ENCODE measurements at places on chromosomes 16 and 17.

DNA sequence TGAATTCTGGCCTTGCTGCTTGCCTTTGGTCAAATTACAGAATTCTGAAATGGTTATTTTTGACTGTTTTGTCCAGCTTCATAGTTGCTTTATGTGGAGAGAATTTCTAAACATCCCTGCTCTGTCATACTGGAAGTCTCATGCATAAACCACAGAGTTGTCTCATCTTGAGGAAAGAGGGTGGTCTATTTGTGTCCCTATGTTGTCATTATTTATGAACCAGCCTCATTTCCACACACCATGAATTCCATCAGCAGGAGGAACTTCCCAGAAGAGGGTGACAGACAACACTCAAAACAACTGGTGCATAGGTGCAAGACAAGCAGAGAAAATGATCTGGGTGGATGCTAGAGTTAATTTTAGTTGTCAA, 525.8 kb upstream of the GOT2 start:
- no peak for DNase-seq

DNA sequence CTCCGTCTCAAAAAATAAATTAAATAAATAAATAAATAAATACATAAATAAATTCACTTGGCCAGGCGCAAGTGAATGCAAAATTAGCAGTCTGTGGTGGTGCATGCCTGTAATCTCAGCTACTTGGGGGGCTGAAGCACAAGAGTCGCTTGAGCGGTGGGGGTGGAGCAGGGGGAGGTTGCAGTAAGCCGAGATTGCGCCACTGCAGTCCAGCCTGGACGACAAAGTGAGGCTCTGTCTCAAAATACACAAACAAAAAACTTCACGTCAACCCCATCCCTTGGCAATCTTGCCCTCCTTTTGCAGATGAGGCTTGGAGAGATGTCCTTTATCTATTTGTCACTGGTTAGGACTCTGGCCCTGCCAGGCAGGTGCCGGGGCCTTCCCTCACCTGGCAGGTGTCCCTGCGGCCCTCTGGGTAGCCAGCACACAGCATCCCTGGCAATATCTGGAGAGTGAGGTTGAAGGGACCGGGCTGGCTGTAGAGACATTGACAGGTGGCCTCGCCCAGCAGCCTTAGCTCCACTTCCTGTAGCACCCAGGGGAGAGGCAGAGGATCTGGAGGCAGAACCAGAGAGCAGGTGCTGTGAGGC, 4.4 kb downstream of the PRSS36 start:
- DNase-seq, result no peak

DNA sequence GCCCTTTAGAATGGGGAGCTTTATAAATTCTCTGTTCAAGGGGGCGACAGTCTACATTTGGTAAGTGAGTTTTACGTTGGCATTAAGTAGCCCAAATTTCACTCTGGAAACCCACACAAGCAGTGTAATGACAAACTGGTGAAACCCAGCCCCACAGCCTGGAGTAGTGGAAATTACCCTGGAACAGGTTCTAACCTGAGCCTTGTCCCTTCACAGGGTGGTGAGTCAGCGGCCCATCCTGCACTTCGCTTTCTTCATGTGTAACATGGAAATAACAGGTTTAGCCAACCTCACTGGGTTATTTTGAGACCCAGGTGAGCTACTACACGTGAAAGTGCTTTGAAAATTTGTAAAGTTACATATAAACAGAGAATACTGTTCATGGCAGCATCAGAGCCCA, 3.5 kb upstream of the TLCD3A start:
- no peak for DNase-seq

DNA sequence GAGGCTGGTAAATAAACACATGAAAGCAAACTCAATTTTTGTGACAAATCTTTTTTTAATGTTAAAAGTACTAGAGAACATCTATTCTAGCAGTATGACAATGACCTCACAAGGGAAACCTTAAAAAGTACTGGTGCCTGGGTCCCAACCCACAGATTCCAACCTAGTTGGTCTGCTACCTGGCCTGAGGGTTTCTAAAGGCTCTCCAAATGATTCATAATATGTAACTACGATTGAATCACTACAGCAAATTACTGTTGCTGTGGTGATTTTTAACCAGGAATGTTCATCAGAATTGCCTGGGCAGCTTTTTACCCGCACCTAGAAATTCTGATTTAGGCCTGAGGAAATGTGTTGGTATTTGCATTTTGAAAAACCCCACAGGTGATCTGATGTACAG, 26.1 kb downstream of the CDR2 start:
- DNase-seq, result no peak

GRCh38 chr16:83392743-83393142, 415.0 kb upstream of the HSBP1 start:
- DNase-seq, result no peak

DNA sequence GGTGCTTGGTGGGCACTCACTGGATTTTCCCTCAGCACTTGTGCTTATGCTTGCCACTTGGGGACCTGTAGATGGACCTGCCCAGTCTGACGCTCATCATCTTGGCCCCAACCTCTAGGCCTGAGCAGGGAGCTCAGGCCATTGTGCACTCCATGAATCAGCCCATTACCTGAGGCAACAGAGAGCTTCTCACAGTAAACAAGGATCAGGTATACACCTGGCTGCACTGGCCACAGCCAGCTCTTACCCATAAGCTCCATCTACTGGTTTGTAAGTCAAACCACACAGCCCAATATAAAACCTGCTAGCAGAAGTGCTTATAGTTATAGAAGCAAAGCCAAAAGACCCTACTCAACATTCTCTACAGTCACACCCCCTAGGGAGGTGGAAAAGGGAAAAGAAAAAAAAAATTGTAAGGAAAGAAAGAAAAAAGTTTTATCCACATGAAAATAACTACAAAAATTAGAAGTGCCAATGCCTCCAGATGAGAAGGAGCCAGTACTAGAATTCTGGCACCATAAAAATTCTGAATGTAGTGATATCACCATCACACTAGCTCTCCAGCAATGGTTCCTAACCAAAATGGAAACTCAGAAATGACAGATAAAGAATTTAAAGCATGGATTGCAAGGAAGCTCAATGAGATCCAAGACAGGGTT, 87.8 kb upstream of the CDH5 start:
- no peak for DNase-seq
